ENCODE measurements at places on chromosomes 2 and 18.

DNA sequence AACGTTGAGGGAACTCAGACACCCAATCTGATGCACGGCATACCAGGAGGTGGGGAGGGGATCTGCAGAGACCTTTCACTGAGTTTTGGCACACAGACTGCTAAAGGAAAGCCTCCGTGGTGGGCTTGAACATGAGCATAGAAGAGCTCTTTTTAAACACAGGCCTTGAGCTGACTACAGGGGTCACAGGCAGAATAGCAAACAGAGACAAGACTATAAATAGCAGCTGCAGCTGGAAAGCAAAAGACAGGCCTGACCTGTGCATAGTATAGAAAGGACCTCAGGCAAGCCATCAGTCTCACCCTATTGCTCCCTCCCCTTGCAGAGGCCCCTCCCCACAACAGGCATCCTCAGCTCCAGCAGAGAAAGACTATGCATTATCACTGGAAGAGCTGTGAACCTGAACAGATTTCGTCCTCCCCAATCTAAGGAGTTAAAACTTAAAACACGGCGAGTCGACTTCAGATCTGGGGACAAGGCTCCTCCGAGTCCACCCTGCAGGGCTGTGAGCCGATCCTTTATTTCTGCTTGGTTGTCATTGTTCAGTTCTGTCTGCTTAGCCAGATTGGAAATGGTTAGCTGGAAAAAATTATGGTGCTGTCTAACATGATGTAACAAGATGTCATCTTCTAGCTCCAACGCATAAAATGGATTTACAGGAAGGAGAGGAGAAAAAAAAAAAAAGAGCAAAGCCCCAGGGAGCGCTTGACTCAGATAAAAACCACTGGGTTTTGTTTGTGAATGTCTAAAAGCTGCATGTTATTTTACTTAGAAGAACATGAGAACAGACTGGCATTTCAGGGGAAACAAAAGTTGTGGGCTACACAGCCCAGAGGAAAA, 25.2 kb upstream of the LCLAT1 start:
- no peak for DNase-seq

DNA sequence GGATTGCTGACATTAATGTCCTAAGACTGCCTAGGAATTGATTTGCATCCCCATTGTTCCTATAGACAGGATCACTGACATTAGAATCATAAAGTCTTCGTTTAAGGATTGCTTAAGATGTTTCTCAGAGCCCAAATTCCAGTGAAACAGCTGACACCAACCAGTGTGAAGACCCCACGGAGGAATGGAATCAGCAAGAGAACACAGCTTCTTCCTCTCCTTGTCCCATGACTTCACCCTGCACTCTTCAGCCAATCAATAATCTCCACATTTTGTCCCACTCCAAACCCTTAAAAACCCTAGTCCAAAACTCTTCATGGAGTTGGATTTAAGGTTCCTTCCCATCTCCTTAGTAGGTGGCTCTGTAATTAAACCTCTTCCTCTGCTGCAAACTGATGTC, 157.0 kb upstream of the NDUFV2 start:
- DNase-seq = no peak

GRCh38 chr2:47724221-47724981, 58.5 kb upstream of the MSH6 start:
- no peak for DNase-seq

GRCh38 chr18:3151399-3152264, 68.1 kb downstream of the MYOM1 start:
- DNase-seq = no peak

DNA sequence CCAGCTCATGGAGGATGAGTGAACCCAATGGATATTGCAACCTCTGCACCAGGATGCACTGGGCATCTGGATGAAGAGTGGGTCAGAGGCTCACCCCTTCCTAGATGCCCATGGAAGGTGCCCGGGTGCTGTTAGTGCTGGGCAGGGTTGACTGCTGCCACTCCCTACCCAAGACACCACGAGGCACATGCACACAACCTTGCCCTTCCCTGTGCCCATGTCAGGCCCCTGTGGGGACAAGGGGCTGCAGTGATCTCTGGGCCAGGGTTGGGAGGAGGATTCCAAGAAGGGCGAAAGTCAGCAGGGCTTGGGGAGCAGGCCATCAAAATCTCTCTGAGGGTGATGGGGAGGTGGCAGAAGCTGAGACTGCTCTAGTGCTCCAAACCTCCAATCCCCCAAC, 309.7 kb upstream of the ST6GAL2 start:
- no peak for DNase-seq

GRCh38 chr2:151176661-151177060, 85.0 kb downstream of the RBM43 start:
- DNase-seq = no peak

- no peak for DNase-seq
These were observed 116.3 kb downstream of the DHRS9 start for GRCh38 chr2:169185711-169186110.

GRCh38 chr18:3219631-3220335, at the start of gene MYOM1:
TSS of gene MYOM1 (minus strand) at chr18:3219968. CDS start at chr18:3215223, 4,745 bp downstream.
- no peak for DNase-seq
